ENCODE measurements at places on chromosomes 2 and 18.

- no peak for DNase-seq
Measured at GRCh38 chr18:75267643-75268363, 57.2 kb downstream of the TSHZ1 start.

GRCh38 chr2:48587560-48587959, 30.1 kb upstream of the GTF2A1L start:
- DNase-seq: no peak

GRCh38 chr18:73407506-73407905, 539.7 kb upstream of the NETO1 start:
- no peak for DNase-seq

DNA sequence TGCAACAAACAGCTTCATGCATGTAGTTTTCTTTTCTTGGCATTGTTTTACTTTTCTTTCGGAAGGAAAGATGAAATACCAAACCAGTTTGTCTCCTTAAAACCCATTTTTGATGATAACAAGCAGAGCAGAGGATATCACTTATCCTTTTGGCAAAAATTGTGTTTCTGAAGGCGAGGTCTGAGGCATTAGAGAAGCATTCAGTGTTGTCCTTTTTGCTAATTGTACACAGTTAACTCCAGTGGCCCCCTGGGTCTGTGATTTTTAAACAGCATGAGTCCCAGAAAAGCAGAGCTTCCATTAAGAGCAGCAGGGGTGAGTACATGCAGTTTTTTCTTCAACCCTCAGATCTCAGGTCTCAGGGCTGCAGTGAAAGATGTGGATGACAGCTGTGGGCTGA, 41.3 kb downstream of the TTC39C start:
- no peak for DNase-seq

GRCh38 chr2:96413323-96413722, 77.8 kb downstream of the NCAPH start:
- DNase-seq: no peak

- no peak for DNase-seq
Measured at GRCh38 chr2:190351955-190352354, 8.6 kb downstream of the INPP1 start.

DNA sequence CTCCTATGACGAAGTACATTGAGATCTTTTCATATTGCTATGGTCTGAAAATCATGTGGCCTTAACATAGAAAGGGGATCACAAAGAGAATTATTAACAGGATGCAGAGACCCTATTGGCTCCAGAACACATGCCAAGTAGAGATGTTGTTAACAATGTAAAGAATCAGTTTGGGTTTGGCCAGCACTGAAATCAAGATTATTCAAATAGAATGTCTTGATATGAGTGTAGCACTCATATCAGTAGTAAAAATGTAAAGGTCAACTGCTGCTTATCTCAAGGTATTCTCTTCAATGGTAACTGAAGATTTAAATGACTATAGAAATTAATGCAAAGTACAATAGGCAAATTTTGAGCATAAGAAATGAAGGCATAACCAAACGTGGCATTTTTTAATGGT, 262.8 kb downstream of the PTH2R start:
- DNase-seq: no peak

DNA sequence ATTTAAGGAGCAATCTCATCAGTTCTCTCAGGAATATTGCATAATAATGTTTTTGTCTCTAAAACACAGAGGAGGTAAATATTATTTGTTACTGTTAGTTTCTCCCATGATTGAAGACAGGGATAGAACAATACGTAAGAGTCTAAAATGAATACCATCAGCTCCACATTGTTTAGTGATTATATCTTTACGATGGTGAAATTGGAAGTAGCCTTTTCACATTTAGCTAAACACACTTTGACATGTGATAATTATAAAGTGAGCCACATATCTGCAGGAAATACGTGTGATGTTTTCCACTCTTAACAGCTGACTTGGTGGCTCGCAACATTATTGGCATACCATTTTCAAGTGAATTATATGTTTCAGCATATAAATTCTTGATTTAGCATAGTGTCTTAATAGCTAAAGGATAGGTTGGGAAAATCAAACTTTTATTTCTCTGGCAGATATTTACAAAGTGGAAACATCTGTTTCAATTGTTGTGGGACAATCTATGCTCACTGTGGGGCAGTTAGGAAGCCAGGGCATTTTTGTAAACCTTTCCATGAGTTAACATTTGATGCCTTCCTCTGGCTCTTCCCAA, 208.1 kb upstream of the RASGRP3 start:
- DNase-seq: no peak
